ENCODE measurements at places on chromosomes 1 and 21.
A peak's percentile ranks its signal among the peaks of the same experiment; 100 is the strongest.

DNA sequence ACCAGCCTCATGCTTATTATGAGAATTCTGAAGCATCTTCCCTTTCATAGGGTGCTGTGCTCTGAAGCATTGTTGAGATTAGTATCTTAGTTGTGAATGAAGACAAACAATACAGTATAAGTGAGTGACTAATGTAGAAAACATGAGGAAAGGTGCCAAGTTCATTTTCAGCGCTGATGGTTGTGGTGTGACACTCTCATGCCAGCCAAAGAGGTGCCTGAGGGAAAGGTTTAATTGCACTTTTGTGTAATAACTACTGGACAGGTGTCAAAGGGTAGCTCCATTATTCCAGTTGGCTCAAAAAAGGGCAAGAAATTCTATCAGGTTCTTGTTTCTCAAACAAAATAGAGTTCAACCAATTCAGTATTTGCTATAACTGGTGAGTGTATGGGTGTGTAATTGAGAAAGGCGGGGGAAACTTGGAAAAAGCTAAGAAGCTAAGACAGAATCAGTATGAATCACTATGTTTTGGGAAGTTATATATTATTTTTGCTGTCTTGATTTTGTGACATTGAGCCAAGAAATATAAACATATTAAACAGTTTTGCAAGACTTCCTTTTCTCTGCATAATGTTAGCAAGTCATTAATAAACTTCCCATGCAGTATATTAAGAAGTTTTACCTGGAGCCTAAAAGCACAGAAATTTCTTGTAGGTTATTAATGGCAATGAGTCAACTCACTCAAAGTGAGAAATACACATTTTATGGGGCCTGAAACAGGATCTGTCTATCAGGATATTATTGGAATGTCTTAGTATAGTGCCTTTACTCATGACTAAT lies 31.8 kb downstream of the KCNK2 start:
- peak; percentile 87 for DNase-seq

DNA sequence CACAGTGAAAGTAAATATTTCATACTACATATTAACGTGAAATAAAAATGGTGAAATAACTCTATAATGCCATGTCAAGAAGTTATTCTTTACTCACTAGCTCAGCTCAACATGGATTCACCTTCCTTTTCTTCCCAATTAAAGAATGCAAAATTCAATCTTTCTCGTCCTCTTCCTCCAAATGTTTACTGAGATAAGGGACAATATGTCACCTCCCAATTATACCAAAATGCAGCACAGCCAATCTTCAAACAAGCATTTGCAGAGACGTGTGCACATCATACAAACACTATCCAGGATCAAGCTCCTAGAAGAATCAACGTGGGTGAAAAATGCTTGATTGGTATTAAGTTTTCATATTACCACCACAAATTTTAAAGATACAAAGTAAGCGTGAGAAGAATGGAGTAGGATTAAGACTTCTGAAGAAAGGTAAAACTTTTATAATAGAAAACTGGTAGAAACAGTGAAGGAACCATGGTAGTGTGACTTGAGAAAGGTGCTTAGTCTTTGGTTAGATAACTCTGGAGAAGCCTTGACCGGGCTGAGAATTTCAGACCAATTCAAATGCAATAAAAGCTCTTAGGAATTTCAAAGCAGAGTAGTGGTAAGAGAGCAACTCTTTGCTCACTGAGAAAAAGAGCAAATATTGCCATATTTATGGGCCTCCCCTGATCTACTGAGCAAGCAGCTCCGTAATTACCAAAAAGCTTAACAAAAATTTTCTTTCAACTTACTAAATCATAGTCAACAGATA lies 7.2 kb downstream of the PTP4A2 start:
- DNase-seq = no peak

DNA sequence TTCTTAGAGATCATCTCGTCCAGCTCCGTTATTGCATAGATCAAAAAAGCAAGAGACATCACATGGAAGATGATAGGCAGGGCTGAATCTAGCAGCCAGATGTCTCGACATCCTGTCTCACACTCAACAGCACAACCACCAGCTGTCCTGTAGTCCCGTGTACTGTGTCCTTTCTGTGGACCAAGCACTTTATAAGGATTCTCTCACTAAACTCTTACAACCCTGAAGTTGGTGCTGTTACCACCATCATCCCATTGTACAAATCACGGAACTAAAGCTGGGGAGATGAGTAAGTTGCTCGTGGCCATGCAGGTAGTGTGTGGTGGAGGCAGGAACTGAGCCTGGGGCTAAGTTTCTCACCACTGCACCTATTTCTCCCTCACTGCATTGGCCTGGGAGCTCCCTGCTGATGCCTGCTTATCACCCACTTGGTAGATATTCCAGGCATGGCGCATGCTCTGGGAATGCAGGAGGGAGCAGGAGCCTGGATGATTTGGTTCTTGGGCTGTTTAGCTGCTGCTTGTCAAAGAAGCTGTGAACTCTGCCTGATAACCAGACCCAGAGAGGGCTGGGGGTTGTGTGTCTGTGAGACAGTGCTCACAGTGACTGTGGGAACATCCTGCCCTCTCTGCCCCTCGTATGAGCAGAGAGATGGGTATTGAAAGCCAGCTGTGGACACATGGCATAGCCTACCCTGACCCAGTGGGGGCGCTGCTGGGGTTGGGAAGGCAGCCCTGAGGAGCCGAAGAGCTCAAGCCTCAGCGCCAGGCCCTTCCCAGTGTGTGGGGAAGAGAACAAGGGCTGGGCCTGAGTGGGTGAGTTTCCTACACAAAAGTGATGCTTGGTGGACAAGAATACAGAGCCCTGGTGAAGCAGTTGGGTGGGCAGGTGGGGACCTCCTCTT lies 13.6 kb downstream of the PPFIA4 start:
- DNase-seq = no peak

DNA sequence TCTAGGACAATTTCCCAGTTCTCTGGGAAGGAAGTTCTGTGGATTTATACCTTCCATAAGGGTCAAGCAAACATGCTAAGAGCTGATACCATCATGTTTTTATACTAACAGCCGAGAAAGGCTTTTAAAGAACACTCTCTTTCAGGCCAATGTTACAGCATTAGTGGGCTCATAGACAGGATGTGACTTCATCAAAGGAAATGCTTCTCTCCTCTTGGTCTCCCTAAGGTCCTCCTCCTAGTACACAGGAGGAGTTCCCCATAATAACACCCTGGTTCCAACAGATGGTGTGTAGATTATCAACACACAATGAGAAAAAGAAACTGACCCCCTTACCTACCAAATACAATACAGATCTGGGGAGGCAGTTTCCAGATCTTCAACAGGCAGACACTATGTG lies 26.7 kb upstream of the GLIS1 start:
- DNase-seq = peak; percentile 71

DNA sequence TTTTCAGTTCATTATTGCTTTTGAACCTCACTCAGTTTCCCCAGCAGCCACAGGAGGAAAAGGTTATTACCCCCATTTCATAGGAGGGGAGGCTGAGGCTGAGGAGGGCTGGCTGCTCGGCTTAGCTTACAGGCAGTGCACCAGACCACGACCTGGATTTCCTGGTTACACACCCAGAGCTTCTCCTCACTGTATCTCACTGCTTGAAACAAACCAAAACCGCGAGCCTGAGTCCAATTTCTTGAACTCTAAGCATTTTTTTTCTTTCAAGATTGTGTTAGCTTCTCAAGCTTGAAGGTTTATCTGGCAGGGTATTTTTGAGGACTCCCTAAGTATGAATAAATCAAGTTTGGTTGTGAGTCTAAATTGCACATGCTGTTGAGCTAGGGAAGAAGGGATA lies 188.9 kb upstream of the EDN2 start:
- peak; percentile 72 for DNase-seq

DNA sequence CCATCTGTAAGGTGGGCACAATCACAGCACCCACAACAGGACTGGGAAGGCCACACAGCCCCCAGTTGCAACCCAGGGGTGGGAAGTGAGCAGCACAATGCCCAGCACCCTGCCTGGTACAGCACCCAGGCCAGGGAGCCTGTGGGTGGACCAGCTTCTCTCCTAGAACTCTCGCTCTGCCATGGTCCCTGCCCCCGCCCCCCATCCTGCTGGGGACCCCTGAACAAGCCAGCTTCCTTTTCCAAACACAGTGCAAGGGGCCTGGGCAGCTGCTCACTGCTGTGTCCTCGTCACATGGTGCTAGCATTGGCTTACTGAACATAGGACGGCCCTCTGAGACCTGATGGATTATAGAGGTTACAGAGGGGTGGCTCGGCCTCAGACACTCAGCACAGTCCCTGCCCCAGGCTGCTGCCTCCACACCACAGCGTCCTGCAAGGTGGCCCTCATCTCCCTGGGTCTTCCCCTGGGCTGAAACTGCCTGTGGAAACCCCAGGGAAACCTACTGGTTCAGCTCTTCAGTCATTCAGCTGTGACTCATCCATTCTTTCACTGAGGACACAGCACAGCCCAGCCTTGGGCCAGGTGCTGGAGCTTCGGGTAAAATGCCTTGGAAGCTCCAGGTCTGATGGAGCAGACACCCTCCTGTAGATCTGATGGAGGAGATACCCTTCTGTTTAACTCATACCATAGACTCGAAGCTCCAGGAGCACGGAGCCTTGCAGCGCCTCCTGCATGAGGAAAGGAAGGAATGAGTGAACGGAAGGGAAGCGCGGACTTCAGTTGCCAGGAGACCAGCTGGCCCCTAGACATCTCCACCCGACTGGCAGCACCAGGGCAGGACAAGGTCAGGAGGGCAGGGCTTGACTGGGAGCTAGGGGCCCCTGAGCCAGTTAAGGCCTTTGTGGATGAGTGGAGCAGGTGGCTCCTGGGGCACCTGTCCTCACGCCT lies 8.1 kb upstream of the PRDM16 start:
- DNase-seq = peak; percentile 20

- no peak for DNase-seq
Measured at GRCh38 chr1:33130297-33130696, 49.3 kb downstream of the AZIN2 start.

GRCh38 chr1:108512239-108513043 lies 47.5 kb upstream of the EEIG2 start:
- DNase-seq = peak; percentile 43

GRCh38 chr1:5271264-5271663 lies 616.9 kb downstream of the AJAP1 start:
- DNase-seq = no peak

- peak; percentile 47 for DNase-seq
Measured at GRCh38 chr1:95084317-95085176, 11.8 kb upstream of the ALG14 start.

DNA sequence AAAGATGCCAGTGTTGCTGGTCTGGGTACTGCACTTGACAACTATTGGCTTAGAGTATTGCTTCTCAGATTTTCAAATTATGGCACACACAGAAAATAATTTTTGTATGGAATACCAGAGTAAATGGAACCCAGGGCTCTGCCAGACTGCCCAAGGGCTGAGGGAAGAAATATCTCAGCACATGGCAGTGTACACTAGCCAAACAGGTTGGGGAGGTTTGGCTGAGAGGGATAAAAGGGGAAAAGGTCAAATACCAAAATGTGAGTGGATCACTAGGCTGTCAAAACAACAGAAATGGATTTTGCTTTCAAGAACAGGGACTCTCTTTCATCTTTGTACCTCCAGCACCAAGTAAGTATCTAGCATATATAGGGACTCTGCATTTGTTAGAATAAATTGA lies 3.0 kb upstream of the RGS8 start:
- DNase-seq = no peak

- no peak for DNase-seq
Measured at GRCh38 chr1:202628646-202629215, 81.5 kb downstream of the SYT2 start.

DNA sequence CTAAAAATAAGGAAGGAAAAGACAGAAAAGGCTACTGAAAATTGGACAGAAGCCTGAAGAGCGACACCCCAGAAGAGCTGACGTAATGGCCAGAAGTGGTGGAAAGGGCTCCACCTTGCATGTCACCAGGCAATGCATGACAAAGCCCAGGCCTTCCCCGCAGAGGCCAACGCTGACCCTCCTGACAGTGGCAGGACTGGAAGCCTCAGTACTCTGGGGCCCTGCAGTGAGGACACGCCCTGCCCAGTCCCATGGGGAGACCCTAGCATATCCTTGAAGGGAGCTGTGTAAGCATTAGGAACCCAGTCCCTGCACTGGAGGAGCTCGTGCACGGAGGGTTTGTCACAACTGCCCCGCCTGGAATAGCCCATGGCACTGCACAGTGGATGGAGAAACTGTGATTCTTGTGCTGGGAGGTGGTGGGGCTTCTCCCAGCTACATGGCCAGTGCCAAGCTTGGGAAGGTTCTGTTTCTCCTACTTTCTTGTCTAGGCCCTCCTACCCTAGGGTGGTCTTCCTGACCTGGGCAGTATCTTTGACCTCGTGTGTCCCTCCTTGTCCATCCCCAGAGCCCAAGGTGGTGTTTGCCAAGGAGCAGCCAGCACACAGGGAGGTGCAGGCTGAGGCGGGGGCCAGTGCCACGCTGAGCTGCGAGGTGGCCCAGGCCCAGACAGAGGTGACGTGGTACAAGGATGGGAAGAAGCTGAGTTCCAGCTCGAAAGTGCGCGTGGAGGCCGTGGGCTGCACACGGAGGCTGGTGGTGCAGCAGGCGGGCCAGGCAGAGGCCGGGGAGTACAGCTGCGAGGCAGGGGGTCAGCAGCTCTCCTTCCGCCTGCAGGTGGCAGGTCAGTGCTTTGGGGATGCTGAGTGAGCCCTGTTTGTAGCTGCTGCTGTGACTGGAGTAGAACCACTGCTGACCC lies 60.4 kb downstream of the OBSCN start:
- no peak for DNase-seq

GRCh38 chr1:167439301-167439988 lies 78.9 kb downstream of the CD247 start:
- DNase-seq = peak; percentile 46

DNA sequence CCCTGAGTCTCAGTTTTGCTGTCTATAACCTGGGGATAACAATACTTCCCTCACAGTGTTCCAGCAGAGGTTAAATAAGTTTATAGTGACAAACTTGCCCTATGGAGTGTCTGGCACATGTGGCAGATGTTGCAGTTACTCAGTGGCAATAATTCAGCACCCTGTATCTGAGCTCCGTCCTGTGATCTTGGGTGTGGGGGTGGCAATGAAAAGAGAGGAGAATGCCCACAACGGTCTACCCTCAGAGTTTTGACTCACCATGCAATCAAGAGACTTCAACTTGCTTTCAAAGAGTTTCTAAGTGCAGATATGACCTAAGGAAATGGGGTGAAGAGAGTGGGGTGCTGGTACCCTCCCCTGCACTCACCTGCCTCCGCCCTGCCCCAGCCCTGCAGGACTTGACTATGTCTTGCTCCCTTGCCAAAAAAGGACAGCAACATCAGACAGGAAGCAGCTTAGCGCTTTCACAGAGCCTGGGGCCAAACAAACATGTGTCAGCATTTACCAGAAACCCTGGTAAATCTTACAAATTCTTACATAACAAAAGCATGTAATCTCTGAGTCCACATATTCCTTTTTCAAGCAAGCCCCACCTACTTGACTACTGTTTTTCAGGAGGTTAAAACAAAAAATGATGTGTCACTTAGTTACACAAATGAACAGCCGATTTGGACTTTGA lies 185.1 kb upstream of the CAMK1G start:
- DNase-seq = peak; percentile 82

Measured in fibroblast of skin of back (primary cell).